PC-9 (cell line): ENCODE measurements at places on chromosomes 2 and 18. TPM values are rescaled to one million over a fixed set of nuclear protein-coding genes. Genes with fewer than 3 reads are reported as not detected.

DNA sequence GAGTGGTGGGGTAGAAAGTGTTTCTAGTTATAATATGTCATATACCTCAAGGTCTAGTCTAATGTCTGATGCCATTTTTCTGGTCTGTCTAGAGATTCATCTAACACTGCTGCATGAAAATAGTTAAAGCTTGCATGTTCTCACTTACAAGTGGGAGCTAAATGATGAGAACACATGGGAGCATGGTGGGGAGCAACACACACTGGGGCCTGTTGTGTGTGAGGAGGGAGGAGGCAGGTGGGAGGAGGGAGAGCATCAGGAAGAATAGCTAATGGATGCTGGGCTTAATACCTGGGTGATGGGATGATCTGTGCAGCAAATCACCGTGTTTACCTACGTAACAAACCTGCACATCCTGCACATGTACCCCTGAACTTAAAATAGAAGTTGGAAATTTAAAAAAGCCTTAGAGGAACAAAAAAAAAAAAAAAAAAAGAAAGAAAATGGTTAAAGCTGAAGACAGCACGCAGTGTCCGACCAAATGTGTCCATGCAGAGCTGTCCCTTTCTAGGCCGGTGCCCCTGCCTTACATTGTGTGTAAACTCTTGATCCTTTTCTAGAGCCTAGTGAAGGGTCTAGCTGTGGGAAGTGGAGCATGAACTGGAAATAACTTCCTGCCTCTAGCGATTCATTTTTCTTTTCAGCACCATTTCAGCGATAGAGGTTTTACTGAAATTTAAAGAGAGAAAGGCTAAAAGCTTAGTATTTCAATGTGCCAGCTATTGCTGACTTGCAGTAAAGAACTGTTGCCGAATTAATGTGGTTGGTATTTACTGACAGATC, 94.0 kb downstream of the FMNL2 start:
- peaks cover 30% of the 10 kb centered on the region for H3K4me1 ChIP-seq
- 0 out of 2 replicates have a peak, but pooled peaks cover 5% of the 10 kb centered on the region for H3K36me3 ChIP-seq
- H3K27ac ChIP-seq, result no peak overlapping the region
- DNase-seq, result no peak

DBI gene
- total RNA-seq, result 128 and 265 TPM in 2 replicates

DNA sequence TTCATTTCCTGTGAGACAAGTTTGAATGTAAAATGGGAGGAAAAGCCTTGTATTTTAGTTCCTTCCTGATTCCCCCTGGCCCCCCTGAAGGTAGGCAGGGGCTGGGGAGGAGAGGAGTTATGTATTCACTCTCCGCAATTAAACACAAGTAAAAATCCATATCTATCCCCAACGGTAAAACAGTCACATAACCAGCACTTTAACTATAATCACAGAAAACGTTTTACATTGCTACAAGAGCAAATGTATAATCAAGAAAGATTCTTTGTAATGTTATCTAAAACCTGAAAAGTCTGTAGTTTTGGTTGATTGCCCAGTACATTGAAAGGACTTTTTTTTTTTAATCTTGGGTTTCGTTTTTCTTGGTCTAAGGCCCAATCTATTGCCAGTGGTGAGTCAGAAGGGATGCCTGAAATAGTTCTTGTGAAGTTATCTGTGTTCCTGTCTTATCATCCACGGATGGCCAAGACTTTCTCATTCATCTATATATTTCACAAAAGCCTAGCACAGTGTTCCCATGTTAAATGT, 34.5 kb upstream of the CCNYL1 start:
- peaks cover 17% of the 10 kb centered on the region for H3K4me1 ChIP-seq
- no peak overlapping the region for H3K4me3 ChIP-seq
- H3K27me3 ChIP-seq, result no peaks in the 10 kb centered on the region
- no peak for DNase-seq
- no peaks in the 10 kb centered on the region for H3K36me3 ChIP-seq

C2orf66 gene
- 0.22 TPM in 1 of 2 replicates, not detected in the other for total RNA-seq

RSAD2 gene
- total RNA-seq, result not detected in 2 replicates

LIMS3 gene
- total RNA-seq, result 1.4 and 2.3 TPM in 2 replicates

GRCh38 chr2:233259730-233260129, 8.3 kb downstream of the ATG16L1 start:
- no peak overlapping the region for H3K27ac ChIP-seq
- H3K36me3 ChIP-seq, result peaks cover 76% of the 10 kb centered on the region
- 0 out of 2 replicates have a peak, but pooled peaks cover 5% of the 10 kb centered on the region for H3K4me1 ChIP-seq
- no peak for DNase-seq

DNA sequence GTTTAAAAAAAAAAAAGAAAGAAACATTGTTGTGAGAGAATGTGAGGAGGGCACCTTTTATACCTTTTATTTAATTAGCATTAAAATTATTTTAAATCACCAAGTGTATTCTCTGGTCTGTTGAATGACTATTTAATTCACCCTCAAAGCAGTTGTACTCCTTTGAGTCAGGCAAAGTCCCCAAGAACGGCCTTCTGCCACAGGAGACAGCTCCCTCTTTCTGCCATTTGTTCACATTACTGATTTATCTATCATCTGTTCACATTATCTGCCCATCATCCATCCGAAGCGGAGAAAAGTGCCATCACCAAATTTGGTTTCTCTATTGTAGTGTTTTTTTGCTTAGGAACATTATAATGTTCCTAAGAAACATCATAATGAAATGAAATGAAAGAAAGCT, 240.7 kb upstream of the DPP10 start:
- H3K4me3 ChIP-seq, result no peak overlapping the region
- no peaks in the 10 kb centered on the region for H3K27me3 ChIP-seq
- H3K4me1 ChIP-seq, result no peaks in the 10 kb centered on the region

GRCh38 chr2:46179037-46179621, 118.1 kb upstream of the EPAS1 start:
- peak overlapping the region; percentile 94 for H3K27ac ChIP-seq
- H3K36me3 ChIP-seq, result no peaks in the 10 kb centered on the region
- peaks cover 58% of the 10 kb centered on the region for H3K4me1 ChIP-seq
- H3K4me3 ChIP-seq, result no peak overlapping the region; the same call in 1 of the 2 replicates
- no peaks in the 10 kb centered on the region for H3K27me3 ChIP-seq

GRCh38 chr18:28112056-28112470, 64.9 kb downstream of the CDH2 start:
- H3K4me1 ChIP-seq, result peaks cover 31% of the 10 kb centered on the region
- H3K27ac ChIP-seq, result no peak overlapping the region
- H3K27me3 ChIP-seq, result no peaks in the 10 kb centered on the region
- no peak overlapping the region for H3K4me3 ChIP-seq

DNA sequence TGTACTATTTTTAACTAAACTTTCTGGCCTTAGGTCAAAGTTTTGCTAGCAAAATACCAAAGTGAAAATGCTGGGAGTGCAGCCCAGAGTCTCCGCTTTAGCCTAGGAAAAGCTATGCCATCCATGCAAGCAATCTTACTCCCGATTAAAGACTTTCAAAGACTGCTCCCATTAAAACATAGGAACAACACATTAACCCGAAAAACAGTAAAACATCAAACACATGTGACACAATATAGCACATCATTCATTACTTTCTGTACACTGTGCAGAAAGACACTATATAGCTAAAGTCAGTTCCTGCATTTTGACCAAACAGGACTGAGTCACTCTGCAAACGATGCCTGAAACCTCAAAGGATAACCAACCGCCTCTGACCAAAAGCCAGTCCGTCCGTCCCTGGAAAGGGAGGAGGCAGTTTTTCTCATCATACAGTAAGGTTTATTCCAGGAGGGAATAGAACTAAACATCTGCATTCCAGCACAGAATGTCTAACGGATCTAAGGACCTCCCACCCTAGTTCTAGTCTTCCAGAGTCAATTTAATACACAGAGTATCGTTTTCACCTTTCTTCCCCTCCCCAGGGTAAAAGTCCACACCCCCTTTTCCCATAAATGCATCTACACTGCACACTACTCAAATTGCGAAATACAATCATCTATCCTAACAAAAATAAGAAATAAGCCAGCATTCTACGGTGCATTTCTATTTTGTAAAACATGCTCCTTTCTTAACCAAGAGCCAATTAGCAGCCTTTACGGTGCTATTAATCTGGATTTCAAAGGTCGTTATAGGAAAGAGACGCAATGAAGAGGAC, 1.7 kb downstream of the ROCK2 start:
- peak overlapping the region; percentile 98 for H3K27ac ChIP-seq
- peaks cover 53% of the 10 kb centered on the region for H3K4me1 ChIP-seq
- H3K36me3 ChIP-seq, result no peaks in the 10 kb centered on the region
- no peaks in the 10 kb centered on the region for H3K27me3 ChIP-seq
- peak; percentile 25 for DNase-seq
- peak overlapping the region; percentile 65 for H3K4me3 ChIP-seq

GRCh38 chr18:67730886-67731285, 214.4 kb upstream of the DSEL start:
- H3K4me3 ChIP-seq, result no peak overlapping the region
- H3K36me3 ChIP-seq, result no peaks in the 10 kb centered on the region
- H3K4me1 ChIP-seq, result no peaks in the 10 kb centered on the region
- H3K27me3 ChIP-seq, result no peaks in the 10 kb centered on the region
- DNase-seq, result no peak

DNA sequence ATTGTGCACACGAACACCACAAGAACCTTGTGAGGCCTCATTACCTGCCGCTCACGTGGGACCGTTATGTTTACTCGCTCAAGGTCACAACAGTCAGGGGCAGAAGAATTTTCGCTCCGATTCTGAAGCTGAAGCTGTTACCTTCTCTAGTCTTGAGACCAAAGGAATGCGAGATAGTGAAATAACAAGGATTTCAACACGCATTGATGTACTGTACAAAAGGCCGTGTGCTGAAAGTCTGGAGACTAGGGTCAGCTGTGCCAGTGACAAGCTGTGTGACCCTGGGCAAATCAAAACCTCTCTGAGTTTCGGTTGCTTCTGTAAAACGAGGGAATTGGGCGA, 583 bp downstream of the NEMP2 start:
- H3K27ac ChIP-seq, result peak overlapping the region; percentile 74
- H3K4me3 ChIP-seq, result peak overlapping the region; percentile 87
- H3K27me3 ChIP-seq, result no peaks in the 10 kb centered on the region
- H3K36me3 ChIP-seq, result no peaks in the 10 kb centered on the region
- H3K4me1 ChIP-seq, result peaks cover 9% of the 10 kb centered on the region
- no peak for DNase-seq

DNA sequence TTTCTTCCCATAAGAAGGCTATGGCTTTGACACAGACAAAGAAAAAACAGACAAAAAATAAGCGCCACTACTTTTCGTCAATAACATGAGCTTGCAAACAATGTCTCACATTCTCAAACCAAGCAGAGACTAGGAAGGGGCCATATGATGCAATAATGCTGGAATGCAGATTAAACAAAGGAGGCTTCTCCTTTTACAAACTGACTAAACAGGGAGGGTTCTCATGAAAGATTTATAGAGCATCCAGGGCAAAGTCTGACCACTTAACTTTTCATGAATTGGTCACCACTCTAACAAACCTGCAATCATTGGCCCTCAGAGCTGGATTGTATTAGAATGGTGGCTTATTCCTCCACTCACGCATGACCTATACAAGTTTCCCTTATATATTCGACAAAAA, 663.3 kb upstream of the CHAC2 start:
- H3K27me3 ChIP-seq, result no peaks in the 10 kb centered on the region
- peaks cover 11% of the 10 kb centered on the region for H3K4me1 ChIP-seq
- no peaks in the 10 kb centered on the region for H3K36me3 ChIP-seq
- no peak overlapping the region for H3K4me3 ChIP-seq
- H3K27ac ChIP-seq, result peak overlapping the region; percentile 11; the same call in 1 of the 2 replicates

CD207 gene
- not detected in 2 replicates for total RNA-seq

DNA sequence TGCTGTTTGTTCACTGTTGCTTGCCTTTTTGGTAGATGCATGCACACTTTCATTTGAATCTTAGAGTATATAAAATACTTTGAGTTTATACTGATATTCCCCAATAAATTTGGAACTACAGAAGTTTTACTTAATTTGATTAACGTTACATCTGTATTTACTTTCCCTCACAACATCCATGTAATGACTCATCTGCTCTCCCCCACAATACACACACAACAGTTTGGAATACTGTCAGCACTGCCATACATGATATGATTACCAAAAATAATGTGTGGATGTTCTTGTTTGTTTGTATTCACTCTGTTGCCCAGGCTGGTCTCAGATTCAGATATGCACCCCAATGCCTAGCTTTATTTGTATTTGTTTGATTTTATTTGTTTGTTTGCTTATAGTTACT, 144.2 kb downstream of the WDR7 start:
- no peak overlapping the region for H3K27ac ChIP-seq
- no peak for DNase-seq
- no peaks in the 10 kb centered on the region for H3K4me1 ChIP-seq
- no peaks in the 10 kb centered on the region for H3K27me3 ChIP-seq

TUBB8B gene
- total RNA-seq, result not detected in 2 replicates

BOLL gene
- not detected in 2 replicates for total RNA-seq

GRCh38 chr2:133956434-133956935, 297.4 kb upstream of the MGAT5 start:
- H3K4me3 ChIP-seq, result no peak overlapping the region
- H3K27me3 ChIP-seq, result peaks cover 42% of the 10 kb centered on the region
- no peaks in the 10 kb centered on the region for H3K36me3 ChIP-seq
- DNase-seq, result no peak
